ENCODE measurements at places on chromosomes 6 and 20.

GRCh38 chr6:5525209-5525608, 263.9 kb downstream of the FARS2 start:
- no peak overlapping the region for H3K4me3 ChIP-seq
- H3K36me3 ChIP-seq, result no peaks in the 10 kb centered on the region
- no peak for DNase-seq
- H3K4me1 ChIP-seq, result no peaks in the 10 kb centered on the region
- H3K27ac ChIP-seq, result no peak overlapping the region

GRCh38 chr6:33957892-33958525, 154.2 kb upstream of the MLN start:
- H3K4me3 ChIP-seq, result no peak overlapping the region
- H3K27me3 ChIP-seq, result peaks cover 60% of the 10 kb centered on the region
- H3K27ac ChIP-seq, result no peak overlapping the region

DNA sequence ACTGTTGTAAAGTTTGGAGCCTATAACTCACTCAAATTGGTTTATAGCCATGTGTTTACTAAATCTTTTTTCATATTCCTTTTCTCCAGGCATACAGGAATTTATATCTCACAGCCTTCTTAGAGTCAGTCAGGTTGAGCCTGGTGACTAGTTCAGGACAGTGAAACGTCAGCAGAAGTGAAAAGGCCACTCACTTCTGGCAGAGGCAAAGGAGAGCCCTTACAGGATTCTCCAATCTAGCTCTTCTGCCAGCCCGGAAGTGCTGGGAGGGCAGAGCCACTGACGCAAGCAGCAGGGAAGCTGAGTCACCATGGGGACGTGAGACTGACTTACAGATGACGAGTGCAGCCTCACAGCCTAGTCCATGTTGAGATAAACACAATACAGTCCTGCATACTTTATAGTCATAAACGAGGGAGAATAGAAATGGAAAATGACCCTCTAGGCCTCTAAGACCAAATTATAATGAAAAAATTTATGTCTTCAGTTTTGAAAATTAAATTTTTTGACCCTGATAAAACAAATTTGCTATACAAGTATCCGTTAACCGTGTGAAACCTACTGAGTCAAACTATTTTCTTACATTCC, 1.3 kb downstream of the PXT1 start:
- H3K27me3 ChIP-seq, result no peaks in the 10 kb centered on the region
- peak overlapping the region; percentile 41 for H3K4me3 ChIP-seq
- peaks cover 25% of the 10 kb centered on the region for H3K4me1 ChIP-seq
- peak overlapping the region; percentile 92 for H3K27ac ChIP-seq

DNA sequence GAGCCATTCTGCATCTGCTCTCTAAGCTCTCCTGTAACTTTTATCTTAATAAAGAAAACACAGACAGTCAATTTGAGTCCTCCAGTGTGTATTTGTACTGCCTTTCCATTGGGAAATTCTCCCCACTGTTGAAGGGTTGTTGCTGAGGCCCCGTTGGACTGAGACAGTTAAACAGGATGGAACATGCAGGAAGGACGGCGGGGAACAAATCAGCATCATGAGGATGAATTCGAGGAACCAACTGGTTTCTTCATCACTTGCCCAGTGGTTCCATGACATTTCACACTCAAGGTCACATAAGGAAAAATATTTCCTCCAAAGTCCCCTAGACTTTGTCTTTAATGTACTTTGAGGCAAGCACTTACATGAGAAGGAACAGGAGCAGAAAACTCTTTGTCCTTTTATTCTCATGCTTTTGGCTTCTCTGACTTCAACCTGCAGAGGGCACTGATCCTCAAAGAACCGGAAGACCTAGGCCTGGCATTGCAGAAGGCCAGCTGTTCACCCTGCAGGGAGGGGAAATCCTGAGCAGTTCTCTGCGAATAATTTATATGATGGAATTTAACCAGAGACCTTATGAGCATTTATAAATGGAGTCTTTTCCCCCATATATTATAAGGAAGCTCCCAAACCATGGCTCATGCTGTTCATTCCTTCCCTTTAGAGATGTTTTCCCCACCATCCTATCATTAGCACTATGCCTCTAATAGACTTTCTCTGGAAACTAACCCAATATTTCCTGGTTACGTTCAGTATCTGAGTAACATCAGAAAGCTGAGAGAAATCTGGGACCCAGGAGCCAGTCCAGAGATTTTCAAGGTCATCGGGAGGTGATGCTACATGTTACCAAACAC, 55.2 kb upstream of the ADGRF1 start:
- H3K27me3 ChIP-seq, result no peaks in the 10 kb centered on the region
- H3K36me3 ChIP-seq, result no peaks in the 10 kb centered on the region
- peak; percentile 74 for DNase-seq

DNA sequence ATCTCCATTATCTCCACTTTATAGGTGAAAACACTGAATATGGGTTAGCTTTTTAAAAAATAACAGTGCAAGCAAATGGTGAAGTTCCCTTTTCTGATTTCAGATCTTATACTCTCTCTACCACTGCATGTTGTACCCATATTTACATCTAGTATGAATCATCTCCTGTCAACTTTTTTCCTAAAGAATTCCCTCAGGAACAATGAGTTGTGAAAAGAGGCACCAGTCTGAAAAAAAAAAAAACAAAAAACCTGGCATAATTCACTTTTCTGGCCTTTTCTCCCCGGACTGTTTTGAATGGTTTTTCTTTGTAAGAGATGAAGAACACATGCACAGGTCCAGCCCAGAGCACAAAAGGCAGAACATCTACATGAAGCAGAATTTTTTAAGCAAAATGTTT, 596.0 kb downstream of the COL12A1 start:
- H3K4me3 ChIP-seq, result no peak overlapping the region
- H3K27me3 ChIP-seq, result no peaks in the 10 kb centered on the region
- DNase-seq, result no peak
- peaks cover 22% of the 10 kb centered on the region for H3K4me1 ChIP-seq
